ENCODE measurements at places on chromosomes 11 and 22.

DNA sequence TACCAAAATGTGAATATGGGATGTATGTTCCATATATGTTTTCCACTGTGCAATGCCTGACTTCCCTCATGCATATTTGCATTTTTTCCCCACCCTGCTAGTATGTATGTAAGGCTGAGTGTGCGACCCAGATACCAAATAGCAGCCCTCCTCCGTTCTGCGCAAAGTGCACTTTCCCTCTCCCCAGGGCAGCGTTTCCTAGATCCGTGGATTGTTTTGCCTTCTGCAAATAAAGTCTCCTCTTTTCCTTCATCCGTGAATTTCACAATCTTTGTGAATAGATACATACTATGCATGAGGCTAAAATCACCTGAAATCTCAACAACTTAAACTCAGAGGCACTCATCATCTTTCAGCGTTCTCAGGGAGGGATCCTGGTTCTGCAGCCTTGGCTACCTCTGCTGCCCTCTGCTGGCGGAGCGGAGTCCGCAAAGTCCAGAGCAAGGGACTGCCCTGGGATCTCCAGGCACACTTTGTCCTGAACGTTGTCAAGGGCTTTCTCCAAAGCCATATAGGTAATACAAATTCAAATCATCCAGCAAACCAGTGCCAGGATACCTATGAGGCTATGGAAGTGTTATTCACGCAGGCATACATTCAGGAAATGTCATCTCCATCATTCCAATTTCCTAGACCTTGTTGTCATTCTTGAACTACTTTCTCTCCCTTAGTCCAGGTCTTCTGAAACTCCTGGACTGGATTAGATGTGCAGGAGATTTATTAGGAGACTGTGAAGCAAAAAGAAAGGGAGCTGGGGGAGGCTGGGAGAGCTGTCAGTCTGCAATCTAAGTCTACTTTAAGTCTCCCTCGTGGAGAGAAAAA, 53.1 kb downstream of the CNTF start:
- DNase-seq = peak; percentile 77

- no peak for DNase-seq
Observed at GRCh38 chr11:75996523-75997442, 181.8 kb downstream of the UVRAG start.

- DNase-seq = no peak
Observed at GRCh38 chr11:12871241-12871640, 137.9 kb upstream of the RASSF10 start.

DNA sequence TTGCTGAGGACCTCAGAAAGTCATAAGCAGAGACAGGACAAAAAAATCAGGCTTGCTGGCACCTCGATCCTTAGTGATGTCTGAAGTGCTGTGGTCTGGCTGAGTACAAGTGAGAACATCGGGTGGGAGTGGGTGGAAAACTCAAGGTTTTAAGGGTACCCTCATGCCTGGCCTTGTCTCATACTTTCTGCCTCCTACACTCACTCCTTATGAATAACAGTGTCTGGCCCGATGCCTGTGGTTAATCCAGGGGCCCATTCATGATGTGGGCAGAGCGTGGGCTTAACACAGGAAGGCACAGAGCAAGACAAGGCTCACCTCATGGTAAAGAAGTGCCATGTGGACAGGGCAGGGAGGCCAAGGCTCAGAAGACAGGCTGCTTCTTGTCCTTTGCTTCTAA, 11.0 kb upstream of the UCP3 start:
- no peak for DNase-seq

GRCh38 chr22:50262460-50262911, 1.0 kb upstream of the MAPK12 start:
- peak; percentile 72 for DNase-seq

DNA sequence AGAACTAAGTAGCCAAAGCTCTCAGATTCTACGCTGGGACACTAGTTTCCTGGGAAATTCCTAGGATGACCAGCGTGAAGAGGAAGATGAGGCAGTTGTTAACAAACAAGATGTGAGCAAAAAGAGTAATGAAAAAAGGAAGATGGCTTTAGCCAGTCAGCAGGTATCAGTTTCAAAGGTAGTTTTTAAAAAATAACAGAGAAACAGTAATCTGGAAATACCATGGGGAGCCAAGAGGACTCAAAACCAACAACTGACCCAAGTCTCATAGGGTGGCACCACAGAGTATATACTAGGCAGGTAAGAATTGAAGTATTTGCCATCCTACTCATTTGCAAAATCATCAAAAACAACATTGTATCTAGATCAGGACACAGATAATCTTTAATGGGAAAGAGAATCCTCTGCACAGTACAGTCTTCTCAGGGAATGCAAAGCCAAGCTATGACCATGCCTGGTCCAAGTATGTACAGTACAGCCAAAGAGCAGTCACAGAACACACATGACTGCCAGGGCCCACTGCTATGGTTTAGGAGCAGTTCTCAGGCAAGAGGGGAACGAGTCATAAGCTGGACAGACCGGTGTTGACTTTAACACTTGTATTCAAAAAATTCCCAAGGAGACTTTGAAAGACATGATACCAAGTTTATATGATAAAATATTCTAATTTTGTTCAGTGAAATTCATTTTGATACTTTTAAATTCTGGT, 20.6 kb downstream of the MSANTD4 start:
- no peak for DNase-seq

- peak; percentile 65 for DNase-seq
Observed at GRCh38 chr22:41619979-41620588, 759 bp downstream of the DESI1 start.

DNA sequence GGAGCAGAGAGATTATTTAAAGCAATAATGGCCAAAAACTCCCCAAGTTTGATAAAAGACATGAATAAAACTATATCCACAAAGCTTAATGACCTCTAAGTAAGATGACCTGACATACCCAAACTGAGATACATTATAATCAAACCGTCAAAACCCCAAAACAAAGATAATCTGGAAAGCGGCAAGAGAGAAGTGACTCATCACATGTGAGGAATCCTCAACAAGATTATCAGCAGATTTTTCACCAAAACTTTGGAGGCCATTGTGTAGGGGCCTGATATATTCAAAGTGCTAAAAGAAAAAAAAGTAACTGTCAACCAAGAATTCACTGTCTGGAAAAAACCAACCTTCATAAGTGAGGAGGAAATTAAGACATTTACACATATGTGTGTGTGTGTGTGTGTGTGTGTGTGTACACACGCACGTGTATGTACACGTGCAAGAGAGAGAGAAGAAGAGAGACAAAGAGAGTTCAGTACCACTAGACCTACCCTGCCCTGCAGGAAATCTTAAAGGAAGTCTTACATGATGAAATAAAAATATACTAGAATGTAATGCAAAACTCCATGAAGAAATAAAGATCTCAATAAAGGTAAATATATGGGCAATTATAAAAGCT, 752.4 kb downstream of the NELL1 start:
- DNase-seq = no peak

GRCh38 chr22:43343262-43343669, at the start of gene SCUBE1:
Gene SCUBE1 (minus strand): TSS chr22:43343372. CDS start chr22:43343261, 111 bp downstream.
- DNase-seq = no peak

DNA sequence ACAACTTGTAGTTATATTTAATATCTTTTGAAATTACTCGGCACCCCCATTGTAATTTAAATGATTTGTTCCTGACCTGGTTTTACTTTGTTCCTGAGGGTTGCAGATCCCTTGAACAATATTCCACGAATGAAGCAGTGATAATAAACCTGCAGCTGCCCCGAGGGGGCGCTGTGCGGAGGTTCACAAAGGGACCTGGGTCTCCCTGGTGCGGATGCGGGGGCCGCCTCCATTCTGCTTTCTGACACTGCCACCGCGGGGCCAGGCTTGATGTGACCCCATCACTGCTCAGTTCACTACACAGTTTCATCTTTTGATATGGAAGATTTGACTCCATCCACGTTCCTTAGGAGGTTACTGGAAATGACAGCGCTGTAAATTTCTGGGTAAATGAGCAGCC, 62.9 kb upstream of the PRODH start:
- peak; percentile 9 for DNase-seq

GRCh38 chr11:74717221-74717969, 13.8 kb downstream of the CHRDL2 start:
- DNase-seq = no peak

DNA sequence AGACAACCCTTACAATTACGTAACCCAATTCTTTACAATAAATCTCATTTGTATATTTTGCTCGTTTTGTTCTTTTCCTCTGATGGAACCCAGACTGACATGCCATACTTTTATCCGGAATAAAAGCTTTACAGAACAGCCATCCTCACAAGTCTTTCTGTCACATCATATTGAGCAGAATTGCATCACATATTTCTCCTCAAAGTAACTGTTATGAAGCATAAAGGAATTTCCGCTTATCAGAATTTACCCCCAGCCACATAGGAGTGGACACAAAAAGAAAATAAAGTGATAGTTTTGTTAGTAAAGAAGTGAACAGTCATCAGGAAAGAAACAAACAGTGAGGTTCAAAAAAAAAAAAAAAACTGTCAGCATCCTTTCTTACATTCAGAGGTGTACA, 539.5 kb upstream of the LUZP2 start:
- no peak for DNase-seq

DNA sequence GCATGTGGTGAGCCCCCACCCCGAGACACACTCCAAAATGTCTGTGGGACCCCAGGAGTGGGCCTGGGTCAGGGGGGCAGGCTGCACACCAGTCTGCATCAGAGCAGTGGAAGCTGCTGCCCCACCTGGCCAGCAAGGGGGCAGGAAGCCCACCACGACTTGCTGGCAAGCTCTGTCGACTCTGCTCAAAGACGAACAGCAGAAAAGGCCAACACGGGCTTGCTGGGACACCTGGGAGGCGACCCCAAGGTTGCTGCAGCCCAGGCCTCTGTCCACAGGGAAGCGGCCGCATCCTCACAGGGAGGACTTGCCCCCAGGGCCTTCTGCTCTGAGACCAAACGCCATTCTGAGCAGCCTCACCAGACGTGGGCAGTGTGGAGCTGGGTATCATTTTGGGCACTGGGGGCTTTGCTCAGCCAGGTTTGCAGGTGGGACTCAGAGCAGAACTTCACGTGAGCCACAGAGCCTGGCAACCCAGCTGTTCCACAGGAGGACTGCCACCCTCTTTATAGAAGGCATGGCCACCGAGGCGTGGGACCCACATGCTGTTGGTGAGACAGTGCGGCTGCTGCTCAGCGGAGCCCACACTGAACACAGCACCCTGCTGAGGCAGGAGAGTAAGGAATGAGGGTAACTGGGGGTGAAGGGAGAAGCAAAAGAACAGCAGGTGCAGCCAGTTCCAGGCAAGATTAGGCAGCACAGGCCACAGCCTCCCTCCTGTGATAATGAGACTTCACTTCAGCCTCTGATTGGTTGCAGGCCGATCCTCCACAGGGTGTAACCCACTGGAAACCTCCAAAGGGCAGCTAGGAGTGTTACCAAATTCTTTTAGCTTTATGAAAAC, 11.0 kb downstream of the IL17REL start:
- DNase-seq = no peak

DNA sequence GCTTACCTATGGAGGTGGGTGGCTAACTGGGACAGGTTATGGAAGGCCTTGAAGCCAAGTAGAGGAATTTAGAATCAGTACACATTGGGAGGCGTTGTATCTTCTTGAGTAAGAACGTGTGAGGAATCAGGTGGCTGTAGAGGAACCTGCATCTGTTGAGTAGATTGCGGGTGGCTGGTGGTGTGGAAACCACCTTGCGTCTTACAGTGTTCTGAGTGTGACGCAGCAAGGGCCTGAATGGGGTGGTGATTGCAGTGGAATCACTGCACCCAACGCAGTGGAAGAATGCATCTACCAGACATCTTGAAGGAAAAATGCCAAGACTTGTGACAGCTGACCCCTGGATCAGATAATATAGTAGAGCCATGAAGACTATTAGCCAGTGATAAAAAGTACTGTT, 110.8 kb upstream of the NNMT start:
- no peak for DNase-seq

DNA sequence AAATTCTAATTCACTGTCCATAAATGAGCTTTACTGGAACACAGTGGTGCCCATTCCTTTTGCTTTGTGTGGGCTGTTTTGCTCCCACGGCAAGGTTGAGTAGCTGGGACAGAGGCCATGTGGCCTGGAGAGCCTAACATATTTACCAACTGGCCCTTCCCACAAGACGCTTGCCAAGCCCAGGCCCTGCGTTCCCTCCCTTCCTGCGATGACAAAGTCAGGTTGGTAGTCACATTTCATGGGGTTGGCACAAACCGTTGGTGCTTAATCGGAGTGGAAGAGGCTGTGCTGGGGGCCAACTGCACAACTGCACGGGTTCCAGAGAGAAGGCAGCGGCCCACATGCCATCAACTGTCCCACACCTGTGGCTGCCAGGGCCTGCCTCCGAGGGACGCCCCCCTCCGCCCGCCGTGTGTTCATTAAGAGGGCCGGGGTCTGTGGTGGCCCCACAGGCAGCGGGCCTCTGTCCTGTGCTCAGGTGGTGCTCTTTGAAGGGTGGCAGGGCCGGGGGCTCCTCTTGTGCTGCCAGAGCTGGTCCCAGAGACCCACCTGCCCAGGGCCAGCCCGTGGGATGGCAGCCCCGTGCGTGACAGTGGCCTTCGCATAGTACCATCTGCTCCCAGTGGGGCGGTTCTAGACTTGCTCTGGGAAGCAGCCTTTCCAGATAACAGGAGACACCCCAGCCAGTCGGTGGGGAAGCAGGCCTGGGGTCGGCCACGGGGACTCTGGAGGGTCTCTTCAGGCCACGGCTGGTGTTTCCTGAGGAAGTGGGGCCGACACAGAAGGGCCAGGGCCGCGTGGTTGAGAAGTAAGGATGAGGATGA, 81.5 kb upstream of the CLDN5 start:
- DNase-seq = no peak

Data from NAMALWA (cell line).